ENCODE measurements at places on chromosomes 4 and X.

DNA sequence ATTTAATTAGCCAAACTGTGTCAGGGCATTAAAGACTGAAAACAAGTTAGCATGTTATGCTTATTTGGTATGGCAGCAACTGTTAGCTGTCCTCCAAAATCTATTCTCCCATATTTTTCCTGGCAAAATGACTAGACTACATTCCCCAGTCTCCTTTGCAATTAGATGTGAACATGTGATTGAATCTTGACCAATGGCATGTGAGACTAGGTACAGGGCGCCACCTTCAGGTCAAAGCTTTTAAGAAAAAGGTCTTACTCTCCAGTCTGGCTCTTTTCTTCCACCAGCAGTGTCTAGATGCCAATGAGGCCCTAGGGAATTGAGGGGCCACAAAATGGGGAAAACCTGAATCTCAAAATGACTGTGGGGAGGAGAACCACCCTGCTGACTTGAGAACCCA lies 408.2 kb downstream of the SMARCA1 start:
- DNase-seq, result peak; percentile 1

GRCh38 chr4:52069571-52069970 lies 18.5 kb downstream of the SPATA18 start:
- DNase-seq, result no peak

DNA sequence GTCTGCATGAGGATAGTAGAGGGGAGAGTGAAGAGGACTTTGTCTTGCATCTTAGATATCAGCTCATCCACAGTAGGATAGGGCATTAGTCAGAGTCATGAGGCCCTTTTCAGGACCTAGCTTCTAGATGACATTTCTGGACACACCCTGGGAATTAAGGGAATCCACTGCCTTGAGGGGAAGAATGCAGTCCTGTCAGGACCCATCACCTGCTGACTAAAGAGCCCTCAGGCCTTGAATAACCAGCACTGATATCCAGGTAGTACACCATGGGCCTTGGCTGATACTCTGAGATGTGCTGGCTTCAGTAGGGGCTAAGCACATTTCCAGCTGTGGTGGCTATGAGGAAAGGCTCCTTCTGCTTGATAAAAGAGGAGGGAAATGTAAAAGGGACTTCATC lies 134.4 kb downstream of the EDA2R start:
- no peak for DNase-seq

DNA sequence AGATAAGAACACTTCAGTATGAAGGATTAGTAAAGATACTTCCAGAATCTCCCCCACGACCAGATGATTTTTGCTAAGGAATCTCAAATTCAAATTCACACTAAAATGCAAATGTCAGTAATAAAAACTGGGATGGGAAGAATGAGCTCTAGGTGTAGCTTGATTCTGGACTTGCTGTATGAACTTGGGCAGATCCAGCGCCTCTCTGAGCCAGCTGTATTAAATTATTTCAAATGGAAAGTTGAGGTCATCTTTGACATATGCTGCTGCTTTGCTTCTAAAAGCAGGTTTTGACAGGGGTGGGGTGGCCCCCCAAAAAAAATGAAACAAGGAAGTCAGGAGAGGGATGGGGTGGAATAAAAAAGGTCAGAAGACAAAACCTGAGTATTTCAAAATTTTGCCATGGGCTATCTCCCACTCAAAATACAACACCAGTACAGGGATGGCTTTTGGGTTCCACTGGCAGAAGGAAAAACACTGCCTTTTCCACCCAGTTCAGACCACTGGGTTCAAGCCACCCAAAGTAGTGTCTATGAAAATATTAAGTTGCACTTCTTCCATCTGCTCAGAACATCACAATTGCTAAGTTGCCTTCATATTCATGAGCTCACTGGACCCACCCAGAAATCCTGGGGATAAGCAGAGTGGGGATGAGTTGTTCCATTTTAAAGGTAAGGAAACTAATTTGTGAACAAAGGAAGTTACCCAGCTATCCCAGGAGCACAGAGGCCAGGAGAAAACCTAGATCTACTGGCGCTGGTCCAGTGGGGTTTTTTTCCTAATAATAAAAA lies 47.7 kb downstream of the ARHGEF9 start:
- no peak for DNase-seq

- DNase-seq, result no peak
These were observed 160.9 kb downstream of the GATB start for GRCh38 chr4:151599863-151600262.

GRCh38 chr4:125184116-125184515 lies 130.6 kb upstream of the FAT4 start:
- no peak for DNase-seq

DNA sequence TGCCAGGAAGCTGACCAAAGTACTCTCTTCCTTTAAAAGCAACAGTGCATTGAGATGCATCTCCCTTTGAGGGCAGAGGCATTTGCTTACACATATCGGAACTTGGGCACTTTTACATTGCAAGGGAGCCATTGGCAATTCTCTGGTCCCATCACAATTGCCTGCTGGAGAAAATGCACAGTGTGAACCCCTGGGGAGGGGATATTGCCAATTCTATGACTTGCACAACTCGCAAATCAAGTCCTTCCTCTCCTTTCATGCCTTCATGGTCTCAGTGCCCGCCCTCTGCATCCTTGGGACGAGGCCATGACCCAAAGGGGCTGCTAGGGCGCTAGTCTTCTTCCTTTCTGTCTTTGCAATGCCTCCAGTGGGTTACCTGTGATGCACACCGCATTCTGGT lies 14.9 kb upstream of the PDZD4 start:
- DNase-seq, result no peak

- no peak for DNase-seq
These were observed 807 bp downstream of the PGRMC1 start for GRCh38 chrX:119236623-119237561.

DNA sequence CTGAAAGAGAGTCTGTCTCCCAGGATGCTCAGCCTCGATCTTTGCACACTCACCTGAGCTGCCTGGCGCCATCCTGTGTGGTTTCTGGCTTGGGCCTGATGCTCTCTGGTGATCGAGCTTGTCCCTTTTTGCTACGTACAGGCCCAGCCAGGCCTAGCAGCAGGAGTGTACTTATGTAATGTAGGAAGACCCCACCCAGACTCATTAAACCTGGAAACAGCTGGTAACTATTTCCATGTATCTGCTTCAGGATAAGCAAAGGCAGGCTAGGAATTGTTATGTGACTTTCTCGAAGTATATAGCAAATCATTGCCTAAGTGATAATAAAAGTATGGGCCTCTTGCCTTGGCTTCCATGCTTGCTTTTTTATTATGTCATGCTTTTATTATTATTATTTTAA lies 18.6 kb upstream of the ARSJ start:
- DNase-seq, result no peak

GRCh38 chrX:133959972-133960371 lies 25.4 kb downstream of the GPC3 start:
- no peak for DNase-seq

DNA sequence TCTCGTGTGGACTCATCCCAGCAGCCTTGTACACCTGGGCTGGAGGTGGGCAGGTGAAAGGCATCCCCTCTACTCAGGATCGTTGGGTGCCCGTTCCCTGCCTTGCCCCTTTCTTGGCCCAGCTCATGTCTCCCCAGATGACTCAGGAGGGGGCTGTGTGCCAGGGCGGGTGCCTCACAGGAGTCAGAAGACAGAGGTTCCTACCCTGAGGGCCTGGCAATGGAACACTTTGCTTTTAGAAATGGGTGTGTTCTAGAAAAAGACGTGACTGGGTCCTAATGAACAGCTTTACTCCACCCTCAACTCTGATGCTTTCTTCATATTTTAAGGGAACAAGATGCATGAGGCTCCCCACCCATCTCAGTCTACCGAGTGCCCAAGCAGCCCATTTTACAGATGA lies 22.5 kb upstream of the TRIM2 start:
- DNase-seq, result no peak

DNA sequence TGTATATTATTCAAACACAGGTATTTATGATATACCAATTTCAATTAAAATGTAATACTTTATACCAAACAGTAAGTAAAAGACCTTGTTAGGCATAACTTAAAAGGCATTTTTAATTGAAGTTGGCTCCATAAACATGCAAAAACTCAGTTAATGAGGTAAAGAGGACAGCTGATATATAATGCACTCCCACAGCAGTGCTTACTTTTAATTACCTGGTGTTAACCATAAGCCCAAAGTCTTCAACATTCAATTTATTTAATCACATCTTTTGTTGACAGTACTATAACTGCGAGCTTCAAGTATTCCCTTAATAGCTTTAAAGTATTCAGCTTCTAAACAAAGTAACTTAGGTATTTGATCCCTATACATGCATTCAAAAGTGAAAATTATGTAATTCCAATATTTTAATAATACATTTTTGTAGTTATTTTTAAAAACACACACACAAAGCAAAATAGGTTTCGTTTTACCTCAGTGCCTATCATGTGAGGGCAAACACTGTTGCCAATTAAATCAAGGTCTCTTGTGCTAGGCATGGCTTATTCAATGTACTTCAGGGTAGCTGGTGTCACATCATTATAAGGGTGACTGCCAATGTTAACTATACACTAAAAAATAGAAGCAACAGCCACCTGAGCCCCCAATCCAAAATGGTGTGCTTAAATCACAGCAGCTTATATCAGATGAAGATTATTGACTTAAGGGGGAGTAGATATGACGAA lies 197.1 kb downstream of the LRBA start:
- DNase-seq, result no peak

GRCh38 chrX:17361620-17362019 lies 13.4 kb upstream of the NHS start:
- no peak for DNase-seq

- no peak for DNase-seq
These were observed 34.1 kb upstream of the ZNF81 start for GRCh38 chrX:47802589-47802988.

- DNase-seq, result no peak
These were observed 788.4 kb downstream of the RPA4 start for GRCh38 chrX:97672138-97672537.

- no peak for DNase-seq
These were observed 276.5 kb downstream of the PPP4R3C start for GRCh38 chrX:27186671-27187070.

GRCh38 chr4:4496592-4497372 lies 45.1 kb downstream of the STX18 start:
- DNase-seq, result no peak

- DNase-seq, result no peak
These were observed 2.8 kb downstream of the EREG start for GRCh38 chr4:74367656-74368290.

DNA sequence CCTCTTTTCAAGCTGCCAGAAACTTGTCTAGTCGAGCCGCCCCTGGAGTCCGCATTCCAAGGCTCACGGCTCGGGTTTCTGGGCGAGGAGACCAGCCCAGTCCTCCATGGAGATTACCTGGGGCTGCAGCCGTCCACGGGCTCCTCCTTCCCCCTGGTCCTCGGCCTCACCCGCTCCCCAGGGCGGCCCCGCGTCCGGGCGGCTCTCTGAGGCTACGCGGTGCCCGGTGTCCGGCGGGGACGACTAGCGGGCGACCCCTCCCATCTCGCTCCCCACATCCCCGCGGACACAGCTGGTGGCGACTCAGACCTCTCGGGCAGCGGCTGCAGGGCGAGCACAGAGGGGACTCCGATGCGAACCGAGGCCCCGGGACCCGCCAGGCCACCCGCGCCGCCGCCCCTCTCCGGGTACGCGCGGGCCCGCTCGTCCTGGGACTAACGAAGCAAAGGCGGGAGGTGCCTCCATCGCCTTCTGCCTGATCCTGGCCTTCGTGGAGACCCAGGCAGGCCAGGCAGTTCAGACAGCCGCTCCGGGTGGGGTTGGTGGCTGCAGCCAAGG lies 159.4 kb downstream of the TRAM1L1 start:
- no peak for DNase-seq

GRCh38 chrX:104098151-104098808 lies 14.0 kb upstream of the ZCCHC18 start:
- DNase-seq, result no peak

- DNase-seq, result no peak
These were observed 53.4 kb downstream of the PSAPL1 start for GRCh38 chr4:7381221-7381889.

GRCh38 chr4:153154007-153154975 lies 50.0 kb upstream of the TRIM2 start:
- DNase-seq, result no peak

- DNase-seq, result peak; percentile 13
These were observed 34.0 kb upstream of the GYPA start for GRCh38 chr4:144174401-144175067.

- DNase-seq, result no peak
These were observed 62.0 kb downstream of the MBNL3 start for GRCh38 chrX:132426695-132427281.

DNA sequence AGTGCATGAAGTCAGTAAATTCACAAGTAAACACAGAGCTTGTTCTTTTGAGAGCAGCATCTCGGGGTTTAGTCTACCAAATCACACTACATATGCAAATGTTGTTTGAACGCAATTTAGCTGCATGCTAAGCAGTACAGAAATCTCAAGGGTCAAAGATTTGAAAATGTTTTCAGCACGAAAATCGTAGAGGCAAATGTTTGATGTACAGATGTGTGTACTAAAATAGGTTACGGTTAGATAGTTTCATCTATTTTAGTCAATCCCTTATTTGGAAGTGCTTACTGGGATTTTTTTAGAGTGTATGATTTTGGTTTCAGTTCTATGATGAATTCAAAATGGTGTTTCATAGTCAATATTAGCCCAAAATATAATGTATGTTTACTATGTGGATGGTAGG lies 1928.2 kb upstream of the TENM3 start:
- DNase-seq, result no peak

GRCh38 chrX:13547671-13548070 lies 21.7 kb upstream of the EGFL6 start:
- DNase-seq, result no peak

- DNase-seq, result no peak
These were observed 180.4 kb upstream of the RASGEF1B start for GRCh38 chr4:81652069-81652478.

DNA sequence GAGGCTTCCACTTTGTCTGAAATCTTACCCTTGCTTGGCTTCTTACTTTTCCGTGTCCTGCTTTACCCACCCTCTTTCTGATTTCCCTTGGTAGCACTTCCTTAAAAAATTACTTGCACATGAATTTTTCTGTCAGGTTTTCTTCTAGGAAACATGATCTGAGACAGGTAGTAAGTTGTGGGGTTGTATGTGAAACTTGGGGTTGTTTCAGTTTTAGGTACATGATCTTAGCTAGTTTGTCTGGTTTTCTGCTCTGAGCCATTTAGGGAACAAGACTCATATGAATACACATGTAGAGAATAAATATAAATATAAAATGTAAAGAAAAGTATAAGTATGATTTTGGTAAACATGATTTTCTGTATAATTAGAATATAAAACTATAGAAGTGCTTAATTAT lies 17.4 kb upstream of the ARMCX2 start:
- no peak for DNase-seq

GRCh38 chr4:122625156-122625555 lies 4.3 kb upstream of the IL21 start:
- DNase-seq, result no peak

DNA sequence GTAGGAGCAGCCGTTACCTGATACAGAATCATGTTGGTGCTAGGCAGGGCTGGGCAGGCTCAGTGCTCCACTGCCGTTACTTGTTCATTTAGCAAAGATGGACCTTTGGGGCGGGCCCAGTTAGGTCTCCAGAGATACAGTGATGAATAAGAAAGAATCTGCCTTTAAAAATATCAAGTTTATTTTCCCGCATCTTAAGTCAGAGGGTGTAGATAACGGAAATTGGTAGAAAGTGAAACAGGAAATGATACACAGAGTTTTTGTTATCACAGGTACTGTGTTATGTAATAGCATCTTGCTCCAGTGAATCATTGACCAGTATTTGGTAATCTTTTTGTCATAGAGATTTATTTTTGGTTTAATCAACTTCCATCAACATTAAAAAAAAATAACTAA lies 5.5 kb downstream of the TMEM131L start:
- no peak for DNase-seq
